ENCODE measurements at places on chromosomes 12 and 14. TPM values are rescaled to one million over a fixed set of nuclear protein-coding genes. Genes with fewer than 3 reads are reported as not detected.

Gene GAS2L3
- 25.5 TPM for polyA plus RNA-seq

GRCh38 chr12:130088504-130088903, 73.8 kb upstream of the FZD10 start:
- DNase-seq: no peak

GRCh38 chr12:120853188-120853587, 51.0 kb downstream of the SPPL3 start:
- DNase-seq: no peak

GRCh38 chr12:107404981-107405380, 280.6 kb upstream of the PWP1 start:
- no peak for DNase-seq

GRCh38 chr12:79406993-79407392, 283.8 kb downstream of the PAWR start:
- DNase-seq: no peak

Gene OR5AU1
- 0.11 TPM for polyA plus RNA-seq

GRCh38 chr12:121036810-121037326, 2.2 kb downstream of the OASL start:
- no peak for DNase-seq

DNA sequence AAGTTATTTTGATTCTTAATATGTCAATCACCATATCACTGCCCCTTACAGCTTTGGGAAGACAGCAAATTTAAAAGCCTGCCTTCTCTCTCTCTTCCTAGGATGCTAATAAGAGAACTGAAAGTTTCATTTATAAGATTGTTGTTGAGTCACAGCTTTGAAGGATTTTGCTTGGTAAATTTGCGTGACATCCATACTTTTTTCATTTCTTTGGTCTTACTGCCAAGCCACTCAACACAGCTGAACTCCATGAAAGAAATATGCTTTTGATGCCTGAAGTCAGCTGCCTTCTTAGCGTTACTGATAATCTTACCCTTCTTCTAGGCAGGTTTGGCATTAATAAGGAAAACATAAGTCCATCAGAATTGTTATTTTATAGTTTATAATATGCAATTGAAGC, 155.0 kb downstream of the CRADD start:
- DNase-seq: no peak

Gene KRT72
- 0.29 TPM for polyA plus RNA-seq

Gene ATL1
- 95.9 TPM for polyA plus RNA-seq

- no peak for DNase-seq
These were observed 68.8 kb downstream of the SLCO1A2 start for GRCh38 chr12:21265932-21266331.

- no peak for DNase-seq
These were observed 29.6 kb upstream of the KCNK10 start for GRCh38 chr14:88352698-88353097.

DNA sequence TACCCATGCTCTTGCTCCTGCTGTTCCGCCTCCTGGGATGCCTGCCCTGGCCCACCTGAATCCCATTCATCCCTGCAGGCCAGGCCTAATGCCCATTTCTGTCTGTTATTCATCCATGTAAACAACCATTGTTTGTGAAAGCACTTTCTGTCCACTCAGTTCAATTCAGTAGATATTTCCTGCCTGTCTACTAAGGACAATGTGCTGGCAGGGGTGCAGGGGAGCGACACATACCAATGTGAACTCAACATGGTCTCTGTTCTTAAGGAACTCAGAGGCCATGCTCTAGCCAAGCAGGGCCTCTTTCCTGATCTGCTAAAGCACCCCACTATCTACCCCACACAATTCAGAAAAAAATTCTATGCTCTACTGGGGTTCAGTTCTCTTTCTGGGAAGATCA, 88.5 kb upstream of the ZFP36L1 start:
- DNase-seq: no peak

GRCh38 chr14:71362282-71362681, 455.0 kb downstream of the PCNX1 start:
- DNase-seq: no peak

- DNase-seq: no peak
These were observed 15.6 kb downstream of the SYNE3 start for GRCh38 chr14:95500772-95501401.

Gene NDUFB1
- polyA plus RNA-seq: 210 TPM

Gene EP400
- 42.3 TPM for polyA plus RNA-seq

GRCh38 chr12:99852666-99853065, 132.1 kb downstream of the ANKS1B start:
- DNase-seq: no peak

GRCh38 chr12:128763395-128763794, 60.4 kb downstream of the SLC15A4 start:
- no peak for DNase-seq

- DNase-seq: no peak
These were observed 35.7 kb downstream of the IQSEC3 start for GRCh38 chr12:101969-102878.

GRCh38 chr14:75425446-75425845, 2.4 kb upstream of the JDP2 start:
- DNase-seq: no peak

DNA sequence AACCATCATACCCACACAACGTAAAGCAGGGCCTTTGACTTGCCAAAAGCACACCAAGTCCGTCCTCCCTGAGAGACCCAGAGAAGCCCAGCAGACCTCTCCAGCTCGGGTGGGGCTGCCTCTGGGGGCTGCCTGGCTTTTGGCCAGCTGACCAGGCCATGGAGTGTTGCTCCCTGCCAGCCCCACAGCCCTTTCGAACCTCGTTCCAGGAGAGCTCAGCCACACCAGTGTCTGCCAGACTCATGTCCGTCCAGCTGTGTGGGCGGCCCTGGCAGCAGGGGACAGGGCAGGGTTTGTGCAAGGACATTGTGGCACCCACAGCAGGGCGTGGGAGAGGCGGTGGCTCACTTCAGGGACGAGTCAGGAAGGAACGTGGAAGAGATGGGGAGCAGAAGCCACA, 22.6 kb upstream of the IRF2BPL start:
- no peak for DNase-seq

GRCh38 chr14:28779456-28779855, 12.9 kb downstream of the FOXG1 start:
- DNase-seq: peak; percentile 68

GRCh38 chr14:53953828-53954550, 2.6 kb downstream of the BMP4 start:
- no peak for DNase-seq

DNA sequence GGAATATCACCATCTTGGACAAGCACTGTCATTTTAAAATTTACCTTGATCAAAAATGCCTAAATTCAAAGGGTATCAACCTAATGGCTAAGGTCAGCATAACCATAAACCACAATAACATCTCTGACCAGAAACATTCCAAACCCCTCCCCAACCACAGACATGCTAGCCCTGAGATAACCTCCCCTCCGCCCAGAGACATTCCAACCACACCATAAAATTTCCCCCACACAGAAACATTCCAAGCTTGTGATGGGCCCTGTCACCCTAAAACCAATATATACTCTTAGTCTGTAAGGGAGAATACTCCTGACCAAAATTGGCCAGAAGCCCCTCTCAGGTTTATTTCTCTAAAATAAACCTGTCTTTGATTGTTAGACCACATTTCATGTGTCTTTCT, 17.7 kb downstream of the EPYC start:
- no peak for DNase-seq

Gene AGAP2
- polyA plus RNA-seq: 120 TPM

DNA sequence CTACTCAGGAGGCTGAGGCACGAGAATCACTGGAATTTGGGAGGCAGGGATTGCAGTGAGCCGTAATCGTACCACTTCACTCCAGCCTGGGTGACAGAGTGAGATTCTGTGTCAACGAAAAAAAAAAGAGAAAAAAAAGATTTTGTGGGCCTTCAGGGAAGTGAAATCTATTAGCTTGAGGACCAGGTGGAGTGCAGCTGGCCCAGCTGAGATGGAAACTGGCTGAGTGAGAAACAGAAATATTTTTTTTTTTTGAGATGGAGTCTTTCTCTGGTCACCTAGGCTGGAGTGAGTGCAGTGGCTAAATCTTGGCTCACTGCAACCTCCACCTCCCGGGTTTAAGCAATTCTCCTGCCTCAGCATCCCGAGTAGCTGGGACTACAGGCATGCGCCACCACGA, 2.3 kb upstream of the CLEC4C start:
- no peak for DNase-seq

Gene TAS2R9
- not detected for polyA plus RNA-seq

- no peak for DNase-seq
These were observed 96.9 kb downstream of the EML5 start for GRCh38 chr14:88695870-88696269.

GRCh38 chr12:62684570-62685295, 218.1 kb downstream of the MON2 start:
- no peak for DNase-seq

DNA sequence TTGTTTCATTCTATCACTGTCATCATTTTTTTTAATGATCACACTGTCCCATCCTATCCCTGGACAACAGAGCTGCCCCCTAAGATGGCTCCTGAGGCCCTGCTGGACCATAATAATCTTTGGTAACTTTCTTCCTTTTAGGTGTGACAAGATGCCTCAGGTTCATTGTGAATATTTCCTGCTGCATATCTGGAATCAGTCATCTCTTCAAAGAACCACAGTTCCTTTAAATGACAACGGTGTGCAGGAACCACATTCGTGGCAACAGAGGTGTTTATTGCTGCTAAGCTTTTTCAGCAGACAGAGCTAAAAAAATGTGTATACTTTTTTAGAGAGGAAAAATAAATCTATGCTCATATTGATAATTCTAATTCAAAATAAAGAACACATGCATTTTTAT, 312.9 kb downstream of the MED13L start:
- no peak for DNase-seq

Gene MANSC4
- 0.41 TPM for polyA plus RNA-seq

DNA sequence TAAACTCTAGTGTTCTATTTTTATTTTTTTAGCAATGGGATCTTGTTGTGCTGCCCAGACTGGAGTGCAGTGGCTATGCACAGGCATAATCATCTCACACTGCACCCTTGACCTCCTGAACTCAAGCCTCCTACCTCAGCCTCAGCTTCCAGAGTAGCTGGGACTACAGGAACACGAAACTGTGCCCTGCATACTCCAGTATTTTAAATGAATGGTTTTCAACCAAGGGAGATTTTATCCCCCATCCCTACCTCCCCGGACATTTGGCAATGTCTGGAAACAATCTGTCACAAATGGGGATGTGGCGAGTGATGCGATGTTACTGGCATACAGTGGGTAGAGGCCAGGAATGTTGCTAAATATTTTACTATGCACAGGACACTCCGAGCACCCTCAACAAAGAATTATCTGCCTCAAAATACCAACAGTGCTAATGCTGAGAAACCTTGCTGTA, 2.1 kb downstream of the CBX5 start:
- DNase-seq: no peak

- DNase-seq: no peak
These were observed 392.2 kb downstream of the SEC23A start for GRCh38 chr14:38710881-38711280.

- peak; percentile 12 for DNase-seq
These were observed 9.4 kb downstream of the SLC6A13 start for GRCh38 chr12:253116-253831.

GRCh38 chr14:96582995-96583394, 80.8 kb downstream of the PAPOLA start:
- DNase-seq: no peak

DNA sequence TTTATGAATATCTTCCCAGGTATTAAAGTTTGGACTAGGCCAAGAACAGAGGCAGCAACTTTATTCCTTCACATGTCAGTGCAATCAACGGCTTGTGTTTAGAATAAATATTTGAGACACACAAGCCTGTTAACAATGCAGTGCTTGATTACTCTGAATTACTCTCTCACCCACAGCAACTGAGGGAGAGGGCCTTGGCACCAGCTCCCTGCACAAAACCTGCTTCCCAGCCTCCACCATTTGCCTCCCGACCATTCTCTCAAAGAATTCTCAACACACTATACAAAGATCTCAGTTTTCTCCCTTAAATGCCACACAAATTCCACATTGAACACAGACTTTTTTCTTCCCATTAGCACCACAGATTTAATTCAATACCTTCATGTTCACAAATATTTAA, 77.0 kb downstream of the STON2 start:
- DNase-seq: no peak

DNA sequence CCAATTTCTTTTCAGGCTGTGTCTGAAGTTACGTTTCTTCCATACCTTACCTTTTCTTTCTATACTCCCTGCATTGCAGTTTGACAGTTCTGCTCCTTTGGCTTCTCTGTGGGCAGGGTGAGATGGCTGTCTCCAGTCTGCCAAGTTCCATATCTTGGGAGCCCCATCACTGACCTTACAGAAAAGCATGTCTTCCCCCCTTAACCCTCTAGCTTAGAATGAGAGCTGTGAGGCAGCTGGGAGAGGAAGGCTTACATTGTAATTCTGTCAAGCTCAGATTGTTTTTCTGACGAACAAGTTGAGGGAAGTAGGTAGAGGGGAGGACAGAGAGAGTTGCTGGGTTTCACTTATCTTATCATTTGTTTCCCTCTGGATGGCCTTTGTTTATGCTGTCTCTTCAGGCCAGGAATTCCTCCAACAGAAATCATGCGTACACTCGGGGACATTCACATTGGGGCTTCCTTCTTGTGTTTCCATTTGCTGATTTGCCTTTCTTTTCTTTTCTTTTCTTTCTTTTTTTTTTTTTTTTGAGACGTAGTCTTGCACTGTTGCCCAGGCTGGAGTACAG, 9.3 kb downstream of the DAAM1 start:
- DNase-seq: no peak

DNA sequence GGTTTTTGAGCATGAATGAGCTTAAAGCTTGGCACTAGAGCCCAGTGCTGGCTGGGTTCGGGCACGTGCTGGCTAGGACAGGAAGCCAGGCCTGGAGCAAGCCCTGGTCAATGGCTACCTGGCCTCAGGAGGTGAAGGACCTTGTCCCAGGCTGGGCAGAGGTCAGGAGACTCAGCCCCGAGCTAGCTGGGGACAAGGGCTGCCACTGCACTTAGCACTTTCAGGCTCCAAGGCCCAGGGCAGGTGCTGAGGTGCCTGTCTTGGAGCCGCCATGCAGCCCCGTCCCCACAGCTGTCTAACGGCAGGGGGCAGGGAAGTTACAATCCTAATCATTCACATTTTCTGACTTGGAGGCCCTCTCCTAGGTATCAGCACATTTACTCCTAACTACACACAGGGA, 4.3 kb upstream of the AQP6 start:
- DNase-seq: no peak

Gene HAL
- polyA plus RNA-seq: not detected

- no peak for DNase-seq
These were observed 38.9 kb downstream of the BEGAIN start for GRCh38 chr14:100548295-100548655.

Gene PPP1R36
- 0.49 TPM for polyA plus RNA-seq

DNA sequence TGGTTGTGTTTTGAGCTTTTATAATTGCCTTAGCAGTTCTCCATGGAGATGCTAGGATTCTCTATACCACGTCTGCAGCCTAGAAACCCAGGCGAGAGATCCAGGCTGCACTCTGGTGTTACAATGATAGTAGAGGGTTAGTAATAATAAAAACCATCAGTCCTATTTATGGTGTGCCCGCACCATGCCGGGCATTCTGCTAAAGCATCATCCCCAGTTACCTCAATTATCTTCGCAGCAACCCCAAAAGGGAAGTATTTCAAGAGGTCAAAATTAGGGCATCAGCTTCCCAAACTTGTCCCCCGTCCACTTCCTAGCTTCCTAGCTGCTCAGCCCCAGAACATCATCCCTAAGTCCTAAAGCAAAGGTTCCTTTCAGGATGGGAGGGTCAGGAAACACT, 3.2 kb downstream of the SYNE3 start:
- no peak for DNase-seq

Gene EML1
- 31.7 TPM for polyA plus RNA-seq
